OCI-M1 (cell line): ENCODE measurements at places on chromosomes 4 and X.

DNA sequence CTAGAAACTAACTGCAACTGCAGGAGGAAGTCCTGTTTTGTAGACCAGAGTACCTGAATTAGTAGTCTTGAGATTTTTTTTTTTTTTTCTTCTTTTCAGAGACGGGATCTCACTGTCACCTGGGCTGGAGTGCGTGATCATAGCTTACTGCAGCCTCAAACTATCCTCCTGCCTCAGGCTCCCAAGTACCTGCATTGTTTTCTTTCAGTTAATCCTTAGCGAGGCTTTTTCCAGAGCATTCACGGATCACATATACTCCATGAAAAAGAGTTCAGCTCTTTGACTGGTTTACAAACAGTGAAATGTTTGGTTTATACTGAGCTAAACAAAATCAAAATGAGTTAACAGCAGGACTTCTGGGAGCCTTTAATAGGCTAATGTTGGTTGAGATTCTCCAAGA, 45.8 kb downstream of the KLHL15 start:
- no peak for DNase-seq

- DNase-seq, result no peak
Observed at GRCh38 chrX:118437283-118437682, 58.3 kb upstream of the DOCK11 start.

DNA sequence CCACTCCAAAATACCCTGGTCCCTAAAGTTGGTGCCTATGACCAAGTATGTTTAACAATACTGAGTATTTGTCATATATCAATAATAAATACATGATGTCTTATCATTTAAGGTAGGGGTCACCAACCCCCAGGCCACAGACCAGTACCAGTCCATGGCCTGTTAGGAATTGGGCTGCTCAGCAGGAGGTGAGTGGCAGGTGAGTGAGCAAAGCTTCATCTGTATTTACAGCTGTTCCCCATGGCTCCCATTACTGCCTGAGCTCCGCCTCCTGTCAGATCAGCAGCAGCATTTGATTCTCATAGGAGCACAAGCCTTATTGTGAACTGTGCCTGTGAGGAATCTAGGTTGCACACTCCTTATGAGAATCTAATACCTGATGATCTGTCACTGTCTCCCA, 126.2 kb downstream of the HNRNPD start:
- DNase-seq, result no peak

GRCh38 chr4:64361399-64361740, 47.9 kb downstream of the TECRL start:
- no peak for DNase-seq

- no peak for DNase-seq
Observed at GRCh38 chr4:14182148-14182547, 554.6 kb upstream of the BOD1L1 start.

GRCh38 chr4:144666539-144667175, 20.7 kb downstream of the HHIP start:
- no peak for DNase-seq
